ENCODE measurements at places on chromosomes 12 and 14.

GRCh38 chr14:67441256-67441655, 29.3 kb upstream of the PLEK2 start:
- no peak for DNase-seq

GRCh38 chr12:96054244-96054610, 18.8 kb upstream of the LTA4H start:
- DNase-seq: no peak

GRCh38 chr14:40252817-40253447, 820.7 kb upstream of the FBXO33 start:
- DNase-seq: no peak

DNA sequence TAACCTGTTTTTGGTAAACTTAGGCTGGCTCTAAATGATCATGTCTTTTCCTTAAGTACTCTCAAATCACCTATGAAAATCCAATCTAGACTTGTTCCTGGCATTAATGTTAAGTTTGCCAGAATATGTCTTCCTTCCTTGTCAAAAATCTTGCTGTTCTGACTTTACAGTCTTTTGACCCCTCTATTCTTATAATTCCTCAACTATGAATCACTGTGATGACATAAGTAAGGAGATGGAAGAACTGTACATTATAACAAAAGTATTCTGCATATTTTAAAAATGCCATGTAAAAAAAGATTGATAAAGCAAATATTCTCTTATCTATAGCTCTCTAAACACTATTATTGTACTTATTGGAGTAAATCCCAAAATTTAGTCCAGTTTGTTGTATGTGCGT, 51.4 kb upstream of the BAZ1A start:
- no peak for DNase-seq

DNA sequence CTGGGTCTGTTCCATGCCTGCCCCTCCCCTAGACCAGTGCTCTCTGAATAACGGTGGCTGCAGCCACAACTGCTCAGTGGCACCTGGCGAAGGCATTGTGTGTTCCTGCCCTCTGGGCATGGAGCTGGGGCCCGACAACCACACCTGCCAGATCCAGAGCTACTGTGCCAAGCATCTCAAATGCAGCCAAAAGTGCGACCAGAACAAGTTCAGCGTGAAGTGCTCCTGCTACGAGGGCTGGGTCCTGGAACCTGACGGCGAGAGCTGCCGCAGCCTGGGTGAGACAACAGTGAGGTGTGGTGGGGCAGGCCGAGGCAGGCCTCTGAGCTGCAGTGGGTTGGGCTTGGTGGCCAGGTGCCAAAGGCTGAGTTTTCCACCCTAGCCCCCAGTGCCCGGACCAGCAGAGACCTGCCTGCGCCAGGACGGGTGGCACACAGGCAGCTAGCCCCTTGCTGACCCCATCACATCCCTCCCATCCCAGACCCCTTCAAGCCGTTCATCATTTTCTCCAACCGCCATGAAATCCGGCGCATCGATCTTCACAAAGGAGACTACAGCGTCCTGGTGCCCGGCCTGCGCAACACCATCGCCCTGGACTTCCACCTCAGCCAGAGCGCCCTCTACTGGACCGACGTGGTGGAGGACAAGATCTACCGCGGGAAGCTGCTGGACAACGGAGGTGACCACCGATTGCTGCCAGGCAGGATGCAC, 28.2 kb upstream of the LRP1-AS start:
- DNase-seq: peak; percentile 46

DNA sequence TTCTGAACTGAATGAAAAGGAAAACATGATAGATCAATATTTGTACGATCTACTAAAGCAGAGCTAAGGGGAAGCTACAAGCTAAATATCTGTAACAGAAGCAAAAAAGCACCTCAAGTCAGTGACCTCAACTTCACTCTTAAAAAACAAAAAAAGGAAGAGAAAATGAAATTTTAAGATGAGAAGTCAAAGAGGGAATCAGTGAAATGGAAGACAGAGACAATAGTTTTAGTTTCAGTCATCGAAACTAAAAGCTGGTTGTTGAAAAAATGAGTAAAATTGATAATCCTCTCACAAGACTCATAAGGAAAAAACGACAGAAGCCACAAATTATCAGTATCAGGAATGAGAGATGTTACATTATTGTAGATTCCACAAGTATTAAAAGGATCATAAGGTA, 11.9 kb upstream of the SLC2A13 start:
- DNase-seq: peak; percentile 70

GRCh38 chr14:76289276-76289675, 86.7 kb upstream of the ESRRB start:
- DNase-seq: no peak

DNA sequence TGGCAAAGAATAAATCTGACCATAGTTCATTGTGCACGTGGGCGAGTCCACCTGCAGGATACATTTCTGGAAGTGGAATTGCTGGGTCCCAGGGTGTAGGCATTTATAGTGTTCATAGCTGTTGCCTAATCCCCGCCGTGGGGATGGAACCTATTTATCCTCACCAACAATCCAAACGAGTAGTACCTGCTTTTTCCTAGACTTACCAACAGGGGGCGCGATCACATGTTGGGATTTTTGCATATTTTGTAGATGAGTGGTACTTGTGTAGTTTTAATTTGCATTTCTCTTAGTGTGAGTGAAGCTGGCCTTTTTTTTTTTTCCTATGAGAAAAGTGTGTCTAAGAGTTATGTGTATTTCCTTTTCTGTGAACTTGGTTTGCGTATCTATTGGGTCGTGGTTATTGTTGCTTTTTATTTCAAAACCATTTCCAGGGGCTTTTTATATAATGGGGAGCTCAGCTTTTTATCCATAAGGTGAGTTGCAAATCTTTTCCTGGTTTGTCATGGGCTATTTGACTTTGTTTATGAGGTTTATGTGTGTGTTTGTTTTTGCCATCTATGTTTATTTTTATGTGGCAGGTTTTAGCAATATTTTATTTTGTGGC, 67.2 kb downstream of the CCDC92 start:
- peak; percentile 66 for DNase-seq
